M059J (cell line): ENCODE measurements at places on chromosomes 1 and 21. TPM values are rescaled to one million over a fixed set of nuclear protein-coding genes. Genes with fewer than 3 reads are reported as not detected.

GRCh38 chr1:160884579-160884978, 401 bp downstream of the ITLN1 start:
- DNase-seq, result peak; percentile 22

DNA sequence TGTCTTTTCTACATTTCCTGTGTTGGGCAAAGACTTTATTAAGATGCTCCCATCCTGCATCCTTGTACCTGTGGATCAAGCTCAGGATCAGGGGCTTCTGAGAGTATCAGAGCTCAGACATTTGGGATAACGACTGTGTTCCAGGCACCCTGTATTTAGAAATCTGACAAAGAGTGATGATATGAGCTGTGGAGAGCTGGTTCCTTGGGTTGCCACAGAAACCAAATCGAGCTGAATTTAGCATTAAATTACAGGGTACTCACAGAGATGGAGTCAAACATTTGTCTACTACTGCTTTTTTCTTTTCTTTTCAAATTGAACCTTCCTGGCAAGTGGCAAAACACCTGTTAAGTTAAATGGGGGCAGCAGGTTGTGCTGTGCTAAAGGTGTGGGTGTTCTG, 110.6 kb downstream of the XCL2 start:
- no peak for DNase-seq

DNA sequence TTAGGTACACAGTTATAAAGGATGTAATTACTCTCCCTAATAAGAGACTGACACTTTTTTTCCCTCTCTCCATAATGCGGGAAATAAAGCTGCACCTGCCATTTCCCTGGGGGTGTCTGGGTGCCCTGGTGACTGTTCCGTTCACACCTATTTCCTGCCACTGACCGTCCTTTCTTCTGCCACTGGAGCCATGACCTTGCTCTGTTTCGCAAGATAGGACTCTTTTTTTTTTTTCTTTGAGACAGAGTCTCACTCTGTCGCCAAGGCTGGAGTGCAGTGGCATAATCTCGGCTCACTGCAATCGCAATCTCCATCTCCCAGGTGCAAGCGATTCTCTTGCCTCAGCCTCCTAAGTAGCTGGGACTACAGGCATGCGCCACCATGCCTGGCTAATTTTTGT, 66.1 kb upstream of the SERBP1 start:
- no peak for DNase-seq

- no peak for DNase-seq
Observed at GRCh38 chr1:235702412-235702811, 52.8 kb upstream of the GNG4 start.

DNA sequence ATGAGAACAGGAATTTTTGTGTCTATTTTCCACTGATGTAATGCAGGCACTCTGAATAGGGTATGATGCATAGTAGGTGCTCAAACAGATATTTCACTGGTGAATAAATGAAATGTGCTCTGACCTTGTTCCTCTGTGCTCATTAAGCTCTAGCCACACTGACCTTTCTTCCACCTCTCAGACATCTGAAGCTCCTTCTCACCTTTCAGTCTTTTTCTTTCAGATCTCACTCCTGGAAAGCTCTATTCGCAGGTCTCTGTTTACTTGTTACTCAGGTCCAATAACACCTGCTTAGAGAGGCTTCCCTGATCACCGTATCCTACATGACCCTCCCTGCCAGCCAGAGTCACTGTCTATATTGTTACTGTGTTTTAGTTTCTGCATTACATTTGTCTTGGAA, 59.2 kb upstream of the IVNS1ABP start:
- no peak for DNase-seq

DNA sequence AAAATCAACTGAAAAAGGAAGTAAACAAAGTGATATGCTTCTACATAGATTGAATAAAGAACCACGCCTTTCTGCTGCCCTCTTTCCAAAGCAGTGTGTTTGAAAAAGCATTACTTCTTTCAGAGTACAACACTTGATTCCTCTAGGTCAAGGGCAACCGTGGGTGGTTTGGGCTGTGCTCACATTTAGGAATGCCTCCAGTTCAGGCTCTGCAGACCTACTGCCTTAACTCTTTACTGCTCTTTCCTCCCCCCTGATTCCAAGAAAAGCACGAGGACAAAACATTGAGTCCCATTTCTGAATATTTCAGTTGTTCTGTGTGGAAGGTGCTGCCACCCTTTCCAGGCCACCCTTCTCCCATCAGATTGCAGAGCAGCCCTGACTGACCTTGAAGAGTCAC, 45.2 kb downstream of the ADAMTS1 start:
- no peak for DNase-seq

GRCh38 chr1:201602413-201603265, 63.7 kb downstream of the NAV1 start:
- peak; percentile 98 for DNase-seq

DNA sequence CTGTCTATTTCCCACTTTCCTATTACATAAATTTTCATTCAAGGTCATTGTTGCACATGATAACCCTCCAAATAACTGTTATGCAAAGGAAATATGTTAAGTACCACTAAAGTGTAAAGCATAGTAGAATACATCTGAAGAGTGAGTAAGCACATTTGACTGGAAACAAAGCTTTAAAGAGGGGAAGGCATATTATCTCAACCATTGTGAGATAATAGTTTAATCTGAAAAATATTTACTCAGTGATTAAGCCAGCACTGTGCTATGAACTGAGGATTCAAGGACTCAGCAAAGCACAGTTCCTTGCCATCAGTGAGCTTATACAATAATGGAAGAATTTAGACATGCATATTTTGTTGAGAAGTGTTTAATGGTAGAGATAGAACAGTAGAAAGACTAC, 127.4 kb downstream of the HMCN1 start:
- peak; percentile 12 for DNase-seq

GRCh38 chr1:55073187-55073916, 34.0 kb downstream of the PCSK9 start:
- peak; percentile 17 for DNase-seq

GRCh38 chr1:242854466-242854865, 330.0 kb upstream of the PLD5 start:
- DNase-seq, result no peak

DNA sequence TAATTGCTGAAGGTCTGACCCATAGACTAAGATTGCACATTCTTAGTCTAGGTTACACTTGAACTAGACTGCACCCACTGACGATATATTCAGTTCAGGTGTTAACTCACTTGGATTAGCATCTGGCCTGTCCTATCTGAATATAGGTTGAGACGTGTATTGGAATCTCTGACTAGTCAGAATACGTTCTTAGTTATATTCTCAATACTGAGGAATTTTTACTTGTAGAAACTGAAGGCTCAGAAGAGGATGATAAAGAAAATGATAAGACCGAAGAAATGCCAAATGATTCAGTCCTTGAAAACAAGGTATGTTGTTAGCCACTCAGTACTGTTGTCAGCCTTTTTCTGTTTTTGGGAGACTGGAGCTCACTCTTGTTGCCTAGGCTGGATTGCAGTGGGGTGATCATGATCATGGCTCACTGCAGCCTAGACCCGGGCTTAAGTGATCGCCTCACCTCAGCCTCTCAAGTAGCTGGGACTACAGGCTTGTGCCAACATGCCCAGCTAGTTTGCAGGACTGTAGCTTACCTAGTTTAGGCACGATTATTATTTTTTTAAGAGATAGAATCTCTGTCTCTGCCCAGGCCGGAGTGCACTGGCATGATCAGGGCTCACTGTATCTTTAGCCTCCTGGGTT, 10.8 kb downstream of the CCDC17 start:
- DNase-seq, result no peak

DNA sequence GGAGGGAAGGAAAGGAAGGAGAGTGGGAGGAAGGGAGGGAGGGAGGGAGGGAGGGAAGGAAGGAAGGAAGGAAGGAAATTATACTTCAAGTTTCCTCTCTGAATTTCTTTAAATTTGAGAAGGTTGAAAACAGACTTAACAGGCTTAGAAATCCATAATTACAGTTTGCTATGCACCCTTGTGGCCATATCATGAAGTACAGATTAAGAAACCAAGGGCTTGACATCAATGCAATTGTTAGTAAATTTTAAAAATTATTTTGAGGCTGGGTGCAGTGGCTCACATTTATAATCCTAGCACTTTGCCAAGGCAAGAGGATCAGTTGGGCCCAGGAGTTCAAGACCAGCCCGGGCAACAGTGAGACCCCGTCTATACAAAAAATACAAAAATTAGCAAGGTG, 14.4 kb downstream of the ANP32E start:
- DNase-seq, result peak; percentile 36

DNA sequence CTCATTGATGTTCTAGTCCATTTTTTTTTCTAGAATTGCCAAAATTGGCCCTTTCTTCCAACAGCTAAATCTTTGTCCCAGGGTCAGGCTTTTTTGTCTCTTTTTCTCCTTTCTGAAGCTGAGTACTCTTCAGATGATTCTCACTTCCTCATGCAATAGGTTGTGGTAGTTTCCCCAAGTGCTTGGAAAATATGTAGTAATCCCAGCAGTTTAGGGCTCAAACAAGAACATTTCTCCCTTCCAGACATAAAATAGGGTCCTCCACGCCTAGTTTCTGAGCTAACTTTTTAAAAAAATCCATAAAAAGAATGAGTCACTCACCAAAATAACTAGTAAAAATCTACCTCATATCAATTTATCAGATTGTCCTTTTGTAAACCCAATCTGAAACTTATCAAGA, 10.0 kb upstream of the MCOLN3 start:
- no peak for DNase-seq

- DNase-seq, result peak; percentile 87
Observed at GRCh38 chr21:43645136-43645891, 14.0 kb downstream of the HSF2BP start.

GRCh38 chr1:155678027-155678426, 10.5 kb downstream of the YY1AP1 start:
- no peak for DNase-seq

DNA sequence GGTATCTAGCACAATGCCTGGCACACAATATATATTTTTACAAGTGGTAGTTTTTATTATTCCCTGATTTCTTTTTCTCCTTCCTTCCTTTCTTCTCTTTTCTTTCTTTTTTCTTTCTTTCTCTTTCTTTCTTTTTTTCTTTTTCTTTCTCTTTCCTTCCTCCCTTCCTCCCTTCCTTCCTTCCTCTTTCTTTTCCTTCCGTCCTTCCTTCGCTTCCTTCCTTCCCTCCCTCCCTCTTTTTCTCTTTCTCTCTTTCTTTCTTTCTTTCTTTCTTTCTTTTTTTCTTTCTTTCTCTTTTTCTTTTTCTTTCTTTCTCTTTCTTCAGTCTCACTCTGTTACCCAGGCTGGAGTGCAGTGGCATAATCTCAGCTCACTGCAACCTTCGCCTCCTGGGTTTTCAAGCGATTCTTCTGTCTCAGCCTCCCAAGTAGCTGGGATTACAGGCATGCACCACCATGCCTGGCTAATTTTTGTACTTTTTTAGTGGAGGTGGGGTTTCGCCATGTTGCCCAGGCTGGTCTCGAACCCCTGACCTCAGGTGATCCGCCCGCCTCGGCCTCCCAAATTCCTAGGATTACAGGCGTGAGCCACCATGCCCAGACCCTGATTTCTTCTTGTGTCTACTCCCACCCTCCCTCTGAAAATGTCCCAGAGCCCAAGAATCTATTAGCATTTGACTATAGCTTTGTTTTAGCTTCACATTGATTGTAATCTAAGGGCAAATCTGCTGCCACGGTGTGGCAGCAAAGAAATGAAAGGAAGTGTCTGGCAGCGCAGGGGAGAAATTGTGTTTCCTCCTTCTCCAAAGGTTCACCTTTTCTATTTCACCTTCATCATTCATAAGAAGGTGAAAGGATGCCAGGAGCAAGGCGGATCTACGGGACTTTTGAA, 19.9 kb upstream of the ABCB10 start:
- DNase-seq, result peak; percentile 23

DNA sequence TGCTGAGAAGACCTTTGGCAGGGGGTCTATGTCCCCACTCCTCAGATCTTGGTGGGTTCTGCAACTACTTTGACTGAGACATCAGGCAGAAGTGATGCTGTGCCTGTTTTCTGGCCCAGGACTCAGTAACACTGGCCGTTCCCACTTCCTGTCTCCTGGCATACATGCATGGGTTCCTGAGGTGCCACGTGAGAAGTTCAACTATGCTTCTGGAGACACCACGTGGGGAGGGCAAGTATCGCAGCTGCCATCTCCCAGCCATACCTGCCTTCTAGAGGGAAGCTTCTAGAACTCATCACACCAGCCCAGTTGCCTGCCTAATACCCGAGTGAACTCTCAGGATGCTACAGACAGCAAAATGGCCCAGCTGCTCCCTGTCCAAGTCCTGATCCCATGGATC, 65.8 kb downstream of the TRABD2B start:
- peak; percentile 55 for DNase-seq

TOR1AIP1 gene
- total RNA-seq, result 54.5 and 77.8 TPM in 2 replicates

CFAP74 gene
- total RNA-seq, result not detected in 2 replicates

PTCH2 gene
- 0.17 TPM in 1 of 2 replicates, not detected in the other for total RNA-seq

RXFP4 gene
- not detected in 2 replicates for total RNA-seq

RNF186 gene
- total RNA-seq, result not detected in 2 replicates

AMY1A gene
- not detected in 2 replicates for total RNA-seq
